ENCODE measurements at places on chromosomes 7 and 10.

GRCh38 chr10:43854007-43854406 lies 205.3 kb upstream of the ZNF32 start:
- no peak for DNase-seq

- no peak for DNase-seq
These were observed 24.8 kb downstream of the ARL4A start for GRCh38 chr7:12712236-12712635.

DNA sequence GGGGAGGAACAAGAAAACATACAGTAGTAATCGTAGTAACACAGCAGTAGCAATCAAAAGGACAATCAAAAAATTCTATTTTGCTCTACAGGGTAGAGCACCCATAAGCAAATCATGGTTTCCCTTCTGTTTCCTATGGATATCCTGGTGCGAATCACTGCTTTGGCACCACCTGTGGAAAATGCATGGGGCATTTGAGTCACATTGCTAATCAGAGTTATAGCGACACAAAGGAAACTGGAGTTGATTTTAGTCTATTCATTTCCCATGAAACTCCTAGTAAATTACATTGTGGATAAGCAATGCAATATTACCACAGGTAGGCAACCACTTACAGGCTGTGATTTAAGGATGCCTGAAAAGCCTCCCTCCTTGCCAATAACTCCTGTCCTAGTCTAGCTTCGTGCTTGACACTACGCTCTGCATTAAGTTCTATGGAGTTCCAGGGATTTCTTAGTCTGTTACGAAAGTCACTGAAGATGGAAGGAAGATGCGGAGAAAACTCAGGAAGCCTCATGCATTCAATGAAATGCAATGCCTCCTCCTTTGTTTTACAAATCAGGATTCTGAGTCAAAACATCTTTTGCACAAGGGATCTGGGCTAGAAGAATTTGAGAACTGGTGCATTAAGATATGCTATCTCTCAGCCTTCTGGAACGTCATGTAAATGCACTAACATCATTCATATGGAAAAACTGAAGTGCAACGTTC lies 188.4 kb downstream of the DGKI start:
- no peak for DNase-seq

DNA sequence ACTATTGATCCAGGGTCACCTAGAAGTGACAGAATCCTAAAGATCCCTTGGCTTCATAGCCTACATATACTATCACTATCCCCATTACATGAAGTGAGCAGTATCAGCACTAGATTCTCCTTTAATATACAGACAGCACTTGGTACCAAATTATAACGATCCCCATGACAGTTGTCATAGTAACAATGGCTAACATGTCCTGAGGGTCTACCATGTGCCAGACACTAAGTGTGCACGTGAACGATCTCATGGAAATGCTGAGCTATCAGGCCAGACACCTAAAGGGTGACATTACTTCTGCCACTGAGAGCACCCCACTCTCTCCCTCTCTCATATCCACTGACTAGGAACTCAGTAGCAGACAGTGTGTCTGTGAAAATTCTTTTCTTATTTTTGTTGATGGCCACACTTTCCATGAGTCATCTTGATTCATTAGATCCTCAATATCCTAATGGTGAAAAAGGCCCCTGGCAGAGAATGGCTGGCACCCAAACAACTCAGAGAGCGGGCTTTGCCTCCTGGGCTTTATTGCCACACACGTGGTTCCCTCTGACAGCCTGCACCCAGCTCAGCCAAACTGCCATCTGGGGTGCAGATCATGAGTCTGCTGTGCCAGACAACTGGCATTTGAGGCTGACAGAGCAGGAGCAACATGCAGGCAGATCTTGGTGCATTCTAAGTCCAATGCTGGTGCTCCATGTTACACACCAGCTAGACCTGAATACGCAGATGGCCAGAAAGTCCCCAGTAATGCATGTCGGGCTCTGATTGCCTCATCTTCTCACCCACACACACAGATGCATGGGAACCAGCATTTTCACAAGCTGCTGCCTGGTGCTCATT lies 176.3 kb downstream of the DGKI start:
- no peak for DNase-seq

GRCh38 chr10:62727934-62728333 lies 76.6 kb upstream of the ADO start:
- no peak for DNase-seq

DNA sequence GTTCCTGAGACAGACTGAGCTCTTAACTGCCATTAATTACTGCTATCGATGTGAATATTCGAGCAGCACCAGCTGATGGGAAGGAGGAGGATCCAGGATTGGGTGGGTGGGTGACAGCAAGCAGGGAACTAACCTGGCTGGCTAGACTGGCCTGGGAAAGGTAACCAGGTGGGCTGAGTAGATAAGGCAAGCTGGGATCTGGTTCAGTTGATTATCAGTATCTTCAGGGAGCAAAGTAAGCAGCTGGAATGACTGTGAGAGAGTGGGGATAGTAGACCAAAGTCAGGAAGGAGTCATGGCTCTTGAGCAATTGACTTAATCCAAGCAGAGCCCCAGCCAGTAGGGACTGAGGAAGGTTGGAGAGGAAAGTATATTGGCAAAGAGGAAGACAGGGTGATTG lies 46.9 kb upstream of the KMT2E start:
- no peak for DNase-seq

GRCh38 chr7:135514856-135515255 lies 5.0 kb upstream of the CNOT4 start:
- no peak for DNase-seq

DNA sequence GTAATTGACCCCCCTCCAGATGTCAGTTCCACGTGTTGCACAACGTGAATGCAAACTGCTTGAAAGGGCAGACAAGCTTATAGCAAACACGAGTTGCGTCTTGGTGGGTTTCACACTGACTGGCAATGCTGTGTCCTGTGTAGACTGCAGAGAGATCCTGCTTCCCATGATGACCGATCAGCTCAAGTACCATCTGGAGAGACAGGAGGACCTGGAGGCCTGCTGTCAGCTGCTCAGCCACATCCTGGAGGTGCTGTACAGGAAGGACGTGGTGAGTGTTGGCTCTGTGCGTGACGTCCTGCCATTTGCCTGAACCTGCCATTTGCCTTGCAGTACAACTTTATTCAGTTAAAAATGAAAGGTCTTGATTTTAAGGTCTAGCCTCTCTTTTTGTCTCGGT lies 71.1 kb downstream of the INSYN2A start:
- DNase-seq: no peak

- no peak for DNase-seq
These were observed 21.9 kb downstream of the FRA10AC1 start for GRCh38 chr10:93680412-93681047.

- no peak for DNase-seq
These were observed 8.2 kb upstream of the PON3 start for GRCh38 chr7:95404316-95404865.
